ENCODE measurements at places on chromosomes 13 and 19. TPM values are rescaled to one million over a fixed set of nuclear protein-coding genes. Genes with fewer than 3 reads are reported as not detected.

The ZNF723 gene
- not detected for total RNA-seq

The FOXA3 gene
- total RNA-seq, result 0.24 TPM

The ZNF677 gene
- 17.5 TPM for total RNA-seq

The NBEA gene
- total RNA-seq, result 2.1 TPM

The ANGPTL8 gene
- not detected for total RNA-seq

The CACNG8 gene
- not detected for total RNA-seq
